ENCODE measurements at places on chromosomes 4 and X. TPM values are rescaled to one million over a fixed set of nuclear protein-coding genes. Genes with fewer than 3 reads are reported as not detected.

PPP4R3C gene
- not detected for total RNA-seq

CT83 gene
- not detected for total RNA-seq

FAM199X gene
- 34.7 TPM for total RNA-seq

TMEM156 gene
- 0.74 TPM for total RNA-seq

TRPC5OS gene
- not detected for total RNA-seq

RIPPLY1 gene
- not detected for total RNA-seq

P2RY8 gene
- 0.26 TPM for total RNA-seq

NAT8L gene
- total RNA-seq = 0.16 TPM

GPRIN3 gene
- 7.2 TPM for total RNA-seq

AIFM1 gene
- total RNA-seq = 10.8 TPM

C4orf17 gene
- not detected for total RNA-seq

VCX2 gene
- not detected for total RNA-seq

PNCK gene
- total RNA-seq = 10.3 TPM

SYN1 gene
- 0.63 TPM for total RNA-seq

KLHL2 gene
- 13.7 TPM for total RNA-seq

RAB33B gene
- 46.7 TPM for total RNA-seq

MSX1 gene
- 4.7 TPM for total RNA-seq

SPANXD gene
- total RNA-seq = not detected

SMR3B gene
- not detected for total RNA-seq

INTU gene
- 33.6 TPM for total RNA-seq

XK gene
- total RNA-seq = 4.2 TPM

MFAP3L gene
- total RNA-seq = 13.6 TPM

GAGE13 gene
- total RNA-seq = not detected

SERTM2 gene
- total RNA-seq = 0.37 TPM

GABRB1 gene
- total RNA-seq = 0.79 TPM

RNF212 gene
- 4.0 TPM for total RNA-seq

SYNPO2 gene
- total RNA-seq = 428 TPM

DUSP21 gene
- not detected for total RNA-seq

NEXMIF gene
- 3.8 TPM for total RNA-seq

PRAF2 gene
- 4.3 TPM for total RNA-seq

CXCL3 gene
- not detected for total RNA-seq

FGB gene
- total RNA-seq = not detected
